ENCODE measurements at places on chromosomes 7 and 10. TPM values are rescaled to one million over a fixed set of nuclear protein-coding genes. Genes with fewer than 3 reads are reported as not detected.

- DNase-seq: peak; percentile 80
These were observed 3.3 kb downstream of the GOLGA7B start for GRCh38 chr10:97852840-97853405.

- DNase-seq: peak; percentile 48
These were observed 674.3 kb downstream of the INHBA start for GRCh38 chr7:41028580-41028979.

The SPDYE6 gene
- total RNA-seq: not detected

The CCDC186 gene
- 10.0 TPM for total RNA-seq

All from RPMI7951 (cell line).